ENCODE measurements at places on chromosomes 16 and 17.
A peak's percentile ranks its signal among the peaks of the same experiment; 100 is the strongest.

DNA sequence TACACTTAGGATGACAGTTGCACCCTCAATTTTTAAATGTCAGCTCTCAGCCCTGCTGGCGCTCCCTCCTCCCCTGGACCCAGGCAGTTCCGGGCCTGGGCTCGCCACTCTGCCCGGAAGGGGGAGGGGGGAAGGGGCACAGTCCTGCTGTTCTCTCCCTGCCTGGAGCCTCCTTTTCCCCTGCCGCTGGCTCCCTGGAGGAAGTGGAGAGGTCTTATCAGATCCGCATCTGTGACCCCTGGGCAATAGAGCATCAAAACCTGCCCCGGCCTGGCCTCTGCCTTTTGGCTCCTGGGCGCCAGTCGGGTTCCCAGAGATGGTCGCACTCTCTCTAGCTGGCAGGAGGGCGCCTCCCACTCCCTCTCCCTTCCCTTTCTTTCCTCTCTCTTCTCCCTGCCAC, 149.3 kb downstream of the IRF8 start:
- no peak for DNase-seq

GRCh38 chr16:10765772-10766171, 22.1 kb downstream of the NUBP1 start:
- no peak for DNase-seq

GRCh38 chr17:30956764-30957374, 14.0 kb upstream of the RNF135 start:
- DNase-seq = peak; percentile 15

GRCh38 chr16:49745311-49745747, 110.6 kb downstream of the ZNF423 start:
- DNase-seq = no peak

DNA sequence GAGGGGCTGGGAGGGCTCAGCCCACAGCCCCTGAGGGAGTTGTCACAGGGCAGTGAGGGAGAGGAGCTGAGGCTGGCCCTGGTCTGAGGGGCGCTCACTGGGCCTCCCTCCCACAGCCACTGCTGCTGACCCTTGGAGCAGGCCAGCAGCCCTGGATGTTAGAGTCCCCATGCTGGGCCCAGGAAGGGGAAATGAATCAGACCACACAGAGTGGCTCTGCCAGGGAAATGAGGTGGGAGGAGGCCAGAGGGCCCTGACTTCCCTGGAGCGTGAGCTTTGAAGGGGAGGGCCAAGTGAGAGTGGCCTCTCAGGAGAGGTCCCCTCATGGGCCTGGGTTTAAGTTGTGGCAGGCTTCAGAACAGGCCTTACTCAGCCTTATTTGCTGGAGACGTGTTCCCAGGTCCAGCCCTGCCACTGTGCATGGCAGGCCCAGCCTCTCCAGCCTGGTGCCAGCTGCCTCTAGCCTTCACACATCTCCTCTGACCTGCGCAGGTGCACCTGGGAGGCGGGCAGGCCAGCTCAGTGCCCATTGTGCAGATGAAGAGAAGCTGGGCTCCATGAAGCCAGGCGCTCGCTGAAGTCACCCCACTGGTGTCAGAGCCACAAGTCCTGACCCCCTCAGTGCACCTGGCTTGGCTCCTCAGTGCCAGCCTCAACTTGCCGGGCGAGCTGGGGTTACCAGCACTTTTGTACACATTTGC, 15.4 kb downstream of the GPT2 start:
- DNase-seq = peak; percentile 55
